ENCODE measurements at places on chromosomes 7 and 10.
A peak's percentile ranks its signal among the peaks of the same experiment; 100 is the strongest.

DNA sequence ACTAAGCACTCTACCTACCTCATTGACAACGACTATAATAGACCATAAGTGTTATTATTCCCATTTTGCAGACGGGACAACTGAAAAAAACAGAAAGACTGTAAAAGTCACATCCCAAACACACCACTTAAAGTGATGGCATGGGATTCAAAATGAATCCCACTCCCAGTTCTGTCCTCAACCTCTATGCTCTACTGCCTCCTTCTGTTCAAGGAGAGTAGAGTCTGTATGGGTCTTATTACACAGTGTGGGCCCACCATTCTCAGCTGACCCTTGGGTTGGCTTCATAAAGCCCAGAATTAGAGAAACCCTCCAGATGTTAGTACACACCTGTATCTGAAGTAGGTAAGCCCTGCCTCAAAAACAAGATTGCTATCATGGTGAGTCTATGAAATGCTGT, 102.2 kb downstream of the GRM8 start:
- DNase-seq: peak; percentile 27

DNA sequence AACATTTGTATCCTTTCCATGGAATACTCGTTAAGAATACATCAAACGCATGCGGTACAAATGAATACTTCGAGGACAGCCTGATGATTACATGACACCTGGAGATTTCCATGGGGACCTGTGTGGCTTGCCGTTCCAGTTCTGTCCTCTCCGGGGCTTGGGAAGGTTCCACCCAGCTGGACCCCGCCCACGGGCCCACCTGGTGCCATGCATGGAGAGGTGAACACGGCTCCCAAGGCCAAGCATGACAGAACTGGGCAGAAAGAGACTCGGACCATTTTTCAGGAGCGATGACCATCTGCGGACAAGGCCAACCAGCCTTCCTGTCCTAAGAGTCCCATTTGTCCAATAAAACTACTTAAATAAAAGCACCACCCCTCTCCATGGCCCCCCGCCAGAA, 80.1 kb downstream of the TEX36 start:
- no peak for DNase-seq

DNA sequence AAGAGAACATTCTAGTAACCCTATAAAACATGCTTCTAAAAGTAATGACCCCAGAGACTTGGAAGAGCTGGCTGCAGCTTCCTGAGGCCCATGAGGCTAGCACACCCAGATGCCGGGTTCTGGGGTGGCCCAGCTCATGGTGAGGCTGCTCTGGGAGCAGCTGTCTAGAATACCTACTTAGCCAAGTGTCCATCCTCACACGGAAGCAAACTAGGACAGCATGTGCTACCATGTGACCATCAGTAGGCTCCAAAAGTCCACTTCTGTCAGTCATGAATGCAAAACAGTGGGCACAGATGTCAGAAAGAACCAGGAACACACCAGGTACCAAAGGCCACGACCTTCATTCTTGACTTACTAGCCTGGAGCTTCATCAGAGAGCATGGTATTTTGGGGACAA, 32.4 kb downstream of the CTBP2 start:
- no peak for DNase-seq

- no peak for DNase-seq
Measured at GRCh38 chr7:8391353-8392062, 41.9 kb upstream of the NXPH1 start.

Data from neural progenitor cell (in vitro differentiated cells).